ENCODE measurements at places on chromosomes 6 and 20. TPM values are rescaled to one million over a fixed set of nuclear protein-coding genes. Genes with fewer than 3 reads are reported as not detected.

- DNase-seq: peak; percentile 11
Measured at GRCh38 chr6:24547243-24547642, 52.5 kb downstream of the ALDH5A1 start.

GRCh38 chr20:57251344-57251743, 15.1 kb downstream of the BMP7 start:
- peak; percentile 11 for DNase-seq

DNA sequence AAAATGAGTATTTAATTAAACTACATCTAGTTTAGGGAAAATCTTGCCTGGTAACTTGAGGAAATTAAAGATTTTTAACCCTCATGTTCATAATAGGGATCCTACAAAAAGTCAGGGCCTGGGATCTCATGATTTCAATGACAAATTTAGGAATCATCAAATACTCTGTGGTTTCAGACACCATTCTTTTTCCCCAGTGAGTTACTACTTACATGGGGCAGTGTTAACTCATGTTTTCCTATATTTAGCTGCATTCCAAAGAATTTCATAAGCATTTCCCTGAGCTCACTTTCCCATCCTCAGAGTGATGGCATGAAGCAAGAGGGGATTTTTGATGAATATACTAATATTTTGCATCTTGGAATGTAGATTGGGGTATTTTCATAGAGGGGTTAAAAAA, 321.7 kb downstream of the CENPW start:
- no peak for DNase-seq

DNA sequence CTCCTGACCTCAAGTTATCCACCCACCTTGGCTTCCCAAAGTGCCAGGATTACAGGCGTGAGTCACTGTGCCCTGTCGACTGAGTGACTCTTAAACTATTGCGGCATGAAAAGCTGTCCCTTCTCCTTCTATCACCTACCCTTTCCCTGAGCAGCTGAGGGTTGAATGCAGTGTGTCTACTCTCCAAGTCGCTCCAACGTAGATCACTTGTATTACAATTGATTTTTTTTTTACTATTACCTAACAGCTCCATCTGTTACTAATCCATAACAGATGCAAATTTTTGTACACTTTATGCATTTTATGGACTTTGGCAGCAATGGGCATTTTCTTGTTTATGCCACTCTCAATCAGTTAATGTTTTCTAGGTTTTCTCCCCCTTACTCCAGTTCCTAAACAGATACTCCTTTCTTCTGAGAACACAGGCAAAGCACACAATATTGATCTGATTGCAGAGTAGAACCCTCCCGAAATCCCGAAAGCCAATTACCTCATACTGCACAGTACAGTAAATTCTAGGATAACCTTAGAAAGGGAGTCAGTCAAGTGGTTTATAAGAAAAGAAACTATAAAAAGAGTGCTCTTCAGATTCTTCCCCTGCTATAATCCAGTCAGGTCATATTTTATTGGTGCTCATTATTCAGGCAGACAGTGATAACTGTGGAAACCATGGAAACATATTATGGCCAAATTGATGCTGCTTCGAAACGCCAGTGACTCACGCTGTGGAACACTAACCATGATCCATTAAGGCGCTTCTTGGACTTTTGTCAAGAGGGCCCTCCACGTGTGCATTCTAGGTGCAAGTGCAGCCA, 273.0 kb downstream of the ADGB start:
- DNase-seq: no peak

DNA sequence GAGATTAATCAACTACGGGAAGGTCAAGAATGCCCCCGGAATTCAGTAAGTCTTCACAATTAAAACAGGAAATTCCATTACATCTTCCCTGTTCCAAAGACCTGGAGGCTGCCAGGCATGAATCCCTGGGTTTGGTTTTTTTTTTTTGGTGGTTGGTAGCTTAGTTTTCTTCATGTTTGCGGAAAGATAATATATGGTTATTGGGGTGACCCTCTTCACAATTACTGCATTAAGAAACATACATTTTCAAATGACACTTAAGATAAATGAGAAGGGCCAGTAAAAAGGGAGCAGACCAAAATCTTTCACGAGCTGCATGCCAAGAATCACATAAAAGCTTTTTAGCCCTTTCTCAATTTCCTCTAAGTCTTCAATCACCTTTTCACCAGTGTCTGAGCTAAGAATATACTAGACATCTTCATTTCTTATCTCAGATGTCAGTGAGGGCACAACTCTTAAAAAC, 64.0 kb downstream of the KIF13A start:
- DNase-seq: no peak

- DNase-seq: no peak
Measured at GRCh38 chr6:137167702-137168377, 5.6 kb downstream of the IL22RA2 start.

DNA sequence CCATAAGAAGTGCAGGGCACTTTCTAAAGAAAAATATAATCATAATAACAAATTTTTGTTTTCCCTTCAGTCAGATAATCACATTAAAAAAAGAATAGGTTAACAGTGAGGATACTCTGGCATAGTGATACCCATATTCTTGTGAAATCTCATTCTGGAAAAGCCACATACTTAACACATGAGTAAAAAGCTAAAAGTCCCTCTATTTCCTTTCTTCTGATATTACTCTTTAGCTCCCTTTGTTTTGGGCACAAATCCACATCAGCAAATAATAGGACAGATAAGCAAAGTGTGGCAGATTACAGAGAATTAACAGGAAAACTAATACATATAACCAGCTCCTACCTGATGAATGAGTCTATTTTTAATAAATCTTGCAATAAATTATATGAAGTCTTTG, 15.8 kb downstream of the SHPRH start:
- no peak for DNase-seq

DNA sequence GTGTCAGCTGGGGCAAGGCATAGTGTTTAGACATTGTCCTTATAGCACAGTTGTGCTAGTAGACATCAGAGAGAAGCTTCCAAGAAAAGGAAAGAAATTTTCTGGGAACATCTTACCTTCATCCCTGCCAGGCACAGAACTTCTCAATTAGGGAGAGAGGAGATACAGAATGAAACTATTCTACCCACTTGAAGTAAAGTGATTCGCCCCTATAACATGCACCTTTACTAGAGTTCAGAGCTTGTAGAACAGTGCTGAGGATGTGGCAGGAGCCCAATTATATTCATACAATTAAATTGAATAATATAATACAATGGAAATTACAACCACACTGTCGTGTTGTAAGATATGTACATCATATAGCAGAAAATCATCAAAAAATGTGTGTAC, 1063.9 kb upstream of the CITED2 start:
- DNase-seq: no peak

The TSBP1 gene
- total RNA-seq: not detected
